ENCODE measurements at places on chromosomes 1 and 21. TPM values are rescaled to one million over a fixed set of nuclear protein-coding genes. Genes with fewer than 3 reads are reported as not detected.

The ALX3 gene
- not detected for total RNA-seq

The ADAR gene
- 114 TPM for total RNA-seq

The CFHR5 gene
- not detected for total RNA-seq

The CCDC17 gene
- 4.0 TPM for total RNA-seq

The NES gene
- total RNA-seq, result 44.5 TPM

The IFI44L gene
- 17.7 TPM for total RNA-seq

The TTC39A gene
- 0.25 TPM for total RNA-seq

The TFF2 gene
- total RNA-seq, result not detected

The NHLH1 gene
- total RNA-seq, result not detected

The HJV gene
- total RNA-seq, result not detected

The DAP3 gene
- 129 TPM for total RNA-seq

The CCDC27 gene
- total RNA-seq, result not detected

The HSF2BP gene
- 2.3 TPM for total RNA-seq

The PLA2G2D gene
- not detected for total RNA-seq

The SYT11 gene
- total RNA-seq, result 19.5 TPM

The DR1 gene
- 11.8 TPM for total RNA-seq

The KCNA2 gene
- total RNA-seq, result not detected

The AKT3 gene
- total RNA-seq, result 36.6 TPM

The CYP4X1 gene
- 3.3 TPM for total RNA-seq

The G0S2 gene
- total RNA-seq, result 146 TPM

The PDZK1 gene
- not detected for total RNA-seq

The ZBTB8B gene
- not detected for total RNA-seq

The CSF1 gene
- total RNA-seq, result 61.9 TPM

The CD160 gene
- not detected for total RNA-seq

The HMCN1 gene
- 106 TPM for total RNA-seq

The YRDC gene
- total RNA-seq, result 8.9 TPM

The RRP1 gene
- total RNA-seq, result 18.2 TPM

The CLSTN1 gene
- 53.0 TPM for total RNA-seq

The TRIM46 gene
- total RNA-seq, result 5.2 TPM

The DNM3 gene
- 2.0 TPM for total RNA-seq

The SUSD4 gene
- total RNA-seq, result 1.9 TPM

The CYP4Z1 gene
- total RNA-seq, result not detected

The WDR4 gene
- 11.9 TPM for total RNA-seq

The BCL2L15 gene
- total RNA-seq, result not detected

The SLC2A5 gene
- 0.90 TPM for total RNA-seq

The SETSIP gene
- total RNA-seq, result not detected

The KRTAP19-6 gene
- not detected for total RNA-seq

The SZRD1 gene
- 97.9 TPM for total RNA-seq

The GPR157 gene
- 2.2 TPM for total RNA-seq

The SLC19A1 gene
- 2.2 TPM for total RNA-seq

The RBBP5 gene
- total RNA-seq, result 24.2 TPM

The FASLG gene
- total RNA-seq, result not detected

The SYCP1 gene
- total RNA-seq, result not detected

The FAM167B gene
- total RNA-seq, result 2.1 TPM

The C1orf105 gene
- not detected for total RNA-seq
